CMK (cell line): ENCODE measurements at places on chromosomes 1 and 21.

DNA sequence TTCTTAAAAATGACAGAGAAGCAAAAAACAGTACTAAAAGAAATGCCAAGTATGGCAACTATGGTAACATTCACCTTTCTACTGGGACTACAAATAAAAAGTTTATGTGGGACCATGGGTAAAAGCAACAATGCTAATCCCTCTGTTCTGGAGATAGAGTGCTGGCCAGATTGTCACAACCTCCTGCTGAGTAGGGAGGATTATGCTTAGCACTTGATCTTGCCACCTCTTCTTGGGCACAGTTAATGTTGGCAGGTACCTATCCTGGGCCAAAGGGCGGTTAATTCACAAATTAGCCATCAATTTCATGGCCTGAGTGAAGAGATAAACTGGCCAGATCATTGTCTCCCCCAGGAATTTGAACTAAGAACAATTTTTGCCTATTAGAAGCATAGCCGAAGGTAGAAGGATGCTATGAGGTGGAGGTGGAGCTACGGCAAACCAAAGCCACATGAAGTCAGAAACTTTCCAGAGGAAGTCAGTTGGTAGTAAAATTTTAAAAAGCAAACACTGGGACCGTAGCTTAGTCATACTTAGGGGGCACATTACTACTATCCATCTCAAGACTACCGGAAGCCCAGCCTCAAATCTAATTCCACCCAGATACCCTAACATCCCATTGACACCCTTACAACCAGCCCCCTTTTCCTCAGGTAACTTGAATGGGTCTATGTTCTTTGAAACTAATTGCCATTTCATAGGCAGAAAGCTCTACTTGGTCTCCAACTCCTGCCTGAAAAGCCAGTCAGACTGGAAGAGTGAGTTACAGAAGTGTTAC, 2.7 kb downstream of the SCYL3 start:
- no peak for DNase-seq

DNA sequence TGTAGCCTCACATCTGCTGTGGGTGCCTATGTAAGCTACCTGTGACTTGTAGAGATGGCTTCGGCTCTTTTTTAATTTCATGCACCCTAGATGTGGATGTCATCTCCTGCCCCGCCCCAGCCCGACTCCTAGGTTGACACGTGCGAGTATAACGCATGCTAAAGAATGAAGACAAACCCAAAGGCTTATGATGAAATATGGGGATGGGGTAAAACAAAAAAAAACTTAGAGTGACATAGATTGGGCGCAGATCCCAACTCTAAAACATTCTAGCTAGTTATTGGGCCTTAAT, 613 bp upstream of the ERO1B start:
- no peak for DNase-seq

DNA sequence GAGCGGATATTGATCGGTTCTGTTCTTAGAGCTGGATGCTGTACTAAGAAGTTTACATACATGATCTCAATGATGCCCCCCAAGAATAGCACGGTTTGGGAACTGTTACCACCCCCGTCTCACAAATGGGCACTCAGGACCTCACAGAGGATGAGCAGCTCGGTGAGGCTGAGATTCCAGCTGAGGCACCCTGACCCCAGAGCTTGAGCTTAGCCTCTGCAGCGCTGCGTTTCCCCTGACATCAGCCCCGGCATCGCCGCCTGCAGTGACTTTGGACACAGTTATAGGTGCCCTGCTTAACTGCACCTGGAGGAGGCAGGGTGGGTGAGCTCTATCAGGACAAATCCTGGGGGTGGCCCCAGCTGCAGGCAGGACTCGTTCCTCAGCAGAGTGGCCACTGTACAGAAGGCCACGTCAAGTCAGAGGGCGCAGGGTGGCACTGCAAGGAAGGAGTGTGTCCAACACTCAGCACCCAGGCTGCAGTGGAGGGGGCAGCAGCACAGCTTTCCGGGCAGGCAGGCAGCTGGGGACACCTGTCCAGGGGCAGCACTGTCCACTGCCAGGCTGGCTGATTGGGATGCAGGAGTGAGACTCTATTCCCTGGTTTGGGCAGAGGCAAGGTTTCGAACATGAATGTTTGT, 65.8 kb upstream of the ABCG1 start:
- DNase-seq, result no peak

DNA sequence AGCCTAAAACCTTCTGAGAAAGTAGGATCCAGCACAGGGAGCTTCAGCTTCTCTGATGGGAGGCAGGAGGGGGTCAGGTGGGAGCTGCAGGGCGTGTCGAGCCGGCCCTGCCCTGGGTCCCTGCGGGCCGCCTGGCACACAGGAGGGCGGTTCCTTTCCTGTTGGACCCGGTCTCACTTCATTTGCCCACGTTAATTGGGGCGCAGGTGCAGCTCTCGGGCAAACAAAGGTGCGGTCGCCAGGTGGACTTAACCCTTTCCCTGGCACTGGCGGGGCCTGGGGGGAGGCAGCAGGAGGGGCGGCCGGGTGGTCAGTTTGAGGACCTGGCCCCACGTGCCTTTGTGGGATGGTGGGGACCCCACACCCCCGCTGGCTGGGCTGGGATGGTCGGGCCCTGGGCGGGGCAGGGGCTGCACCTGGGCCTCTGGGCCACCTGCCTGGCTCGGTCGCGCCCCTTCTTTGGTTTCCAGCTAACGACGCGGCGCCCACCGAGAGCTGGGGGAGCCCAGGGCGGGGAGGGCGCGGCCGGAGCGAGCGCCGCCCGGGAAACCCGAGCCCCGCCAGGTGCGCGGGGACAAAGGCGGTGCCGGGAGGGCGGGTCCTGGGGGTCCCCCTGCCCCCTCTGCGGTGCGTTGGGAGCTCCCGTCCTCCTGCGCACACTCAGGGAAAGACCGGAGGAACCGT, 20.8 kb upstream of the C1orf159 start:
- DNase-seq, result no peak

DNA sequence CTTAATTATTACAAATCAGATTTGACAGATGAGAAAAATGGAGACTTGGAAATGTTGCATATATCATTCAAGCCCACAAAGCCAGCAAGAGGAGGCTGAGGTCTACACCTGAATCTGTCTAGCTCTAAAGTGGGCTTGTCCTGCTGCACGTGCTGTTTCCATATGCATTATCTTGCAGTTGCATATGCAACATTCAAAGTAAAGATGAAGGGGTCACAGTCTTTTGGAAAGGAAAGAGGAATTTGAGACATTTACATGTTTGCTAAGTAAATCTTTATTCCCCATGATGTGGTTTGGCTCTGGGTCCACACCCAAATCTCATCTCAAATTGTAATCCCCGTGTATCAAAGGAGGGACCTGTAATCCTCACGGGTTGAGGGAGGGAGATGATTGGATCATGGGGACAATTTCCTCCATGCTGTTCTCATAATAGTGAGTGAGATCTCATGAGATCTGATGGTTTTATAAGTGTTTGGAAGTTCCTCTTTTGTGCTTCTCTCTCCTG, 98.3 kb downstream of the BACH1 start:
- DNase-seq, result no peak

DNA sequence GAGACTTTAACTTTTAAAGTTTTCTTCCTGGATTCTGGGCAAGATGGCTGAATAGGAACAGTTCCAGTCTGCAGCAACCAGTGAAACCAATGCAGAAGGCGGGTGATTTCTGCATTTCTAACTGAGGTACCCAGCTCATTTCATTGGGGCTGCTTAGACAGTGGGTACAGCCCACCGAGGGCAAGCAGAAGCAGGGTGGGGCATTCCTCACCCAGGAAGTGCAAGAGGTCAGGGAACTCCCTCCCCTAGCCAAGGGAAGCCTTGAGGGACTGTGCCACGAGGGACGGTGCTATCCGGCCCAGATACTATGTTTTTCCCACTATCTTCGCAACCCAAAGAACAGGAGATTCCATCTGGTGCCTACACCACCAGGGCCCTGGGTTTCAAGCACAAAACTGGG, 121.0 kb downstream of the VAV3 start:
- DNase-seq, result no peak

GRCh38 chr21:44878053-44878982, 4.8 kb upstream of the PTTG1IP start:
- no peak for DNase-seq

DNA sequence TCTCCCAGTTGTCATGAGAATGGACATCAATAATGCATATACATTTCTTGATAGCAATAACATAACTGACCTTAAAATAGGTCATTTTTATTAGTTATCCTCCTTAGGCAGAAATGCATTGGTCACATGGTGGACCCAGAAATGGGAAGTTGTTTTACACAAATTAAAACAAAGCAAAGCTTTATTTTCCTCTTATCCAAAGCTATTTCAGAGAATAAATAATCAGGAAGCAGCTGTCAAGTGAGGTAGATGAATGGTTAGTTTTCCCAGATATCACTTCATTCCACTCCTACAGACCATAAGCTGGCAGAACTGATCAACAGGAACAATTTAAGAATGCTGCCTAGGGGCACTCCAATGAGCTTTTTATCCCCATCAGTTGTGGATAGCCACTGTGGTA, 16.0 kb upstream of the OLIG1 start:
- DNase-seq, result no peak

DNA sequence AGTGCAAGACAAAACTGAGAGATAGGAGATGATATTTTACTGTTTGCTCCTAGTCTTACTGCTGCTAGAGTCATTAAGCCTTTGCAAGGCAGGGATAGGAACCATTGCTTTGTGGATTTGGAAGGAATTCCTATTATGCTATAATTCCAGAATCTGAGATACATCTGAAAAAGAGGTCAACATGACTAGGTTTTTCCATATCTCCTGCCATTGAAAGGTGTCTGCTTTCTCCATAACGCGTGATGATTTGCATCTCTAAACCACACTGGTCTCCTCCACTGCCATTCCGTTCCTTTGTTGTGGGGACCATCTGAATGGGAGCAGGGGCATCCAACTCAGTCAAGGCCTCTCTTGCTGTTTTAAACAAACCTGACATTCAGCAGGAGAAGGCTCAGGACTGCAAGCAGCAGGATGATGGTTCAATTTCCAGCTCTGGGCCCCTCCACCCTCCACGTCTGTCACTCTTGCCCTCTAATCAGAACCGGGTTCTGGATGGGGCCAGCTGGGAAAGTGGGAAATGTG, 45.2 kb downstream of the PLPP3 start:
- no peak for DNase-seq

DNA sequence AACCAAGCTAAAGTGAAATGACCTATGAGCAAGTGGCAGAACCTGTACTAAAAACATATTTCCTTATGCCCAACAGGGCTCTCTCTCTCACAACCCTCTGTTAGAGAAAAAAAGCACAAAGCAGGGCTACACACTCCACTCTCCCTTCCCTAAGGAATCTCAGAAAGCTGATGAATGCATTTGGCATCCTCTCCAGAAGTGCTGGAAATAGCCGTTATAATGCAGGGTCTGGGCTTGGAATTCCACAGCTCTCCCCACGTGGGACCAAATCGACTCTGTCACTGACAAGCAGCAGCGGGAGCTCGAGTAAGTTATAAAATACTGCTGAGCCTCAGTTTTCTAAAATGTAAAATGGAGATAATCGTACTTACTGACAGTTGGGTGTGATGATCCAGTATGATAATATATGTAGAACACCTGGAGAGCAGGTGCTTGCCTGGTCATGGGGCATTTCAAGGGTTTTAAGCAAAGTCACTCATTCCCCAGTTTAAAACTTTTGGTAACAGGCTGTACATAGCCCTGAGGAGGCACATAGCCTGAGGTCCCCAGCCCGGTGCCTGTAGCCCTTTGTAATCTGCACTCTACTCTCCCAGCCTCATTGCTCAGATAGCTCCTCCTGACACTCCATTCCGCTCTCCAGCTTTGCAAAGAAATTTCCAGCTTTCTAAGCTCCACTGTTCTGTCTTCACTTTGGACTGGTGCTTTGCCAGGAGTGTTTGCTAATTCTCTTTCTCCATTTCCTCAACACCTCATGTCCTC, 175.6 kb upstream of the DAB1 start:
- no peak for DNase-seq

- no peak for DNase-seq
These were observed 164.6 kb downstream of the FASLG start for GRCh38 chr1:172823534-172823933.
